ENCODE measurements at places on chromosomes 5 and 9. TPM values are rescaled to one million over a fixed set of nuclear protein-coding genes. Genes with fewer than 3 reads are reported as not detected.
A peak's percentile ranks its signal among the peaks of the same experiment; 100 is the strongest.

FYB1 gene
- 1.7 TPM for total RNA-seq

ADAM19 gene
- total RNA-seq: 150 TPM

TAS2R1 gene
- not detected for total RNA-seq

PCDHA8 gene
- not detected for total RNA-seq

LIX1 gene
- not detected for total RNA-seq

GRCh38 chr9:95874303-95874988, 1.0 kb upstream of the ERCC6L2 start:
- DNase-seq: peak; percentile 5

GRCh38 chr5:68823301-68823700, 270.5 kb upstream of the SLC30A5 start:
- no peak for DNase-seq

GRCh38 chr5:4011943-4012342, 416.3 kb downstream of the IRX1 start:
- no peak for DNase-seq

DNA sequence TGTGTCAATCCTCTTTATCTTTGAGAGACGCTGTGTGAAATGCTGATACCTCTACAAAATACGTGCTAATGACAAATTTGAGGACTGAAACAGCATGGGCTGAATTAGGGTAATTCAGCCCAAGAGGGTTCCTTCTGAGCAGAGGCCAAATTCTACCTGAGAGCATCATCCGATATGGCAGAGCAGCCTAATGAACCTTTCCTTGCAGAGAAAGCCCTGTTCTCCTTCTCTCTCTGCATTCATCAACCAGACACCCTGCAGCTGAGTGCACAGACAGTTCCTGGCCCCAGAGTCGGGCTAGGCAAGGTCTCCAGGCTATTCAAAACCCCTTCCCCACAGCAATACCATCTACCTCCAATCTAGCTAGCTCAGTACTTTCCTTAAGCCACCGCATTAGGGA, 77.9 kb downstream of the TRIM32 start:
- DNase-seq: no peak

GRCh38 chr9:2424619-2425033, 197.0 kb upstream of the VLDLR start:
- DNase-seq: no peak

- DNase-seq: no peak
These were observed 143.9 kb upstream of the LHFPL2 start for GRCh38 chr5:78792345-78793055.

DNA sequence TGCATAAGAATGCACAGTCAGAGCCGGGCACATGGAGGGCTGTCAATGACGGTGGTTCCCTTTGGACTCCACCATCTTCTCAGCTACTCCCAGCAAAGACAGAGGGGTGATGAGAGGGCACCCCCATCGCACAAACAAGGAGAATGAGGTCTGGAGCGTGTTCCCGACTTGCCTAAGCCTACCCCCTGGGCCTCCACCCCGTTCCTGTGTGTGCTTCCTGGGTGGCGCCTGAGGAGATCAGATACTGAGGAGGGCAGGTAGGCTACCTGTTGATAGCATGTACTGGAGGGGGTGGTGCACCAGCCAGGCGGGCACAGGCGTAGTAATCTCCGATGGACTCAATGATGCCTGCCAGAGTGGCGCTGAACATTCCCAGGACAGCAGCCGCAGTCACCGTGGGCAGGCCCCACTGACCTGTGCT, 4.1 kb downstream of the SLC23A1 start:
- DNase-seq: no peak

GRCh38 chr9:118148990-118149389, 444.8 kb downstream of the TLR4 start:
- DNase-seq: no peak

DNA sequence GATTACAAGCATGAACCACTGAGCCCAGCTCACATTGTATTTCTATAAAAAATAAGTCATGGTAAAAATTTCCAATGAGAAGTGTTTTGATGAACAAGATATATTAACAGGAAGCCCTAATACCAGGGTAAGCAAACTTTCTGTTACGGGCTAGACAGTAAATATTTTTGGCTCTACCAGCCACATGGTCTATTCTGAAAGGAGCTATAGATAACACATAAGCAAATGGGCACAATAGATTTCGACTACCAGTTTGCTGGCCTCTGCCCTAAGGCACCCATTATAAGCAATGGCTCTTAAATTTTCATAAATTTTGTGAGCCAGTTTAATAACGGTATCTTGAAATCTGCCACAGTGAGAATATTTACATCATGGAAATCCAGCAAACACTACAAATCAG, 8.1 kb downstream of the UBQLN1 start:
- DNase-seq: no peak

DNA sequence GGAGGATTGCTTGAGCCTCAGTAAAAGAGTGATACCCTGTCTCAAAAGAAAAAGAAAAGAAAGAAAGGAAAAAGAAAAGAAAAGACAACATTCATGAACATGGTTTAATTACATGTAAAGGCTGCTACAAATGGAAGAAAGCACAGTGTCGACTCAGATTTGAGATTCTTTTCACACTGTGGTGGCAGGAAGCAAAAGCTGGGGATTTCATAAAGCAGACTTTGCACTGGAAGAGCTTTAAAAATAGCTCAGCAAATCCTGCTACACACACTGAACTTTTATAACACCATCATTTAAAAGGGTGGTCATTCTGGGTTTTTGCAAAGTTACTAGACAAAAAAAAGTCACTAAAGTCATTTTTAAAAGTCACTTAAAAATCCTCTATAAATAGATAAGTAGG, 140.8 kb downstream of the CEMIP2 start:
- no peak for DNase-seq

DNA sequence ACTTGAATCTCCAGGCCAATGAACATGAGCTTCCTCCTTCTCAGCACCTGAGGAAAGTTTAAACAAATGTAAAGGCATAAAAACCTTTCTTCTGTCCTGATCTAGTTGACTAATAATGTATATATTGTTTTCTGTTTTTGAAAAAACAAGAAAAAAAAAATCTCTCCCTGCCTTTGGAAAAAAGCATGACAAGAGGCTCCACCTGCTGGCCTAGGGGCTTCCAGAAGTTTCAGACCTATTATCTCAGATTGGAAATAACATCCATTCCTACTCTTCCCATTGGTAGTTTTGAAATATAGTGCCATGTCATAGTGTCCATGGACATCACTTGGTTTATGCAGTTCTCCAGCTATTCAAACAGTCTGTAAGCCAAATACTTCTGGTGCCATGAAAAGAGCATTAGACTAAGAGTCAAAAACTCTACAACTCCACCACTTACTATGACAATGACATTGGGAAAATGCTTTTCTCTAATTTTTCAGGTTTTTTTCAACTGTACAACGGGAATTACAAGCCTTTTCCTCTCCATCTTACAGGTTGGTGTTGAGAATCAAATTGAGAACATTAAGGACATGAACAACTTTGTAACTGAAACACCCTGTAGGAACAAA, 409.6 kb upstream of the MPDZ start:
- DNase-seq: no peak

GRCh38 chr5:7850395-7851239, at the start of gene CFAP90:
Gene CFAP90, minus strand, starts transcription at chr5:7851133. Its CDS starts 112 bp downstream, at chr5:7851021.
- DNase-seq: no peak

- DNase-seq: peak; percentile 20
These were observed 86.8 kb upstream of the MEGF10 start for GRCh38 chr5:127203818-127204217.

DNA sequence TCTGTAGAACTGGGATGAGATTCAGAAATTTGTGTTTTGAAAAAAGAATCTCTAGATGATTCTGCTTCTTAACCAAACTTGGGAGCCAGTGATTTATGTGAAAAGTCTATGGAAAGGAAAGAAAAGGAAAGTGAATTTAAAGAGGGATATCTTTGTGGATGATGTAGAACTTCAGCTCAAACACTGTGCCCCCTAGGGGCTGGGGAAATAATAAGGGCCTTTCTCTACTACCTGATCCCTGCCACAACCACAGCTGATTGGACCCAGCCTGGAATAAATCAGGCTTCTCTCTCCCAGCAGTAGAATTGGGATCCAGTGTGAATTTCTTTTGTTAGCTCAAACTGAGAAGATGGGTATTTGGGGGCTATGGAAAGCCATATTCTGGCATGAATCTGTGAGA, 155.0 kb downstream of the PRELID2 start:
- DNase-seq: no peak

DNA sequence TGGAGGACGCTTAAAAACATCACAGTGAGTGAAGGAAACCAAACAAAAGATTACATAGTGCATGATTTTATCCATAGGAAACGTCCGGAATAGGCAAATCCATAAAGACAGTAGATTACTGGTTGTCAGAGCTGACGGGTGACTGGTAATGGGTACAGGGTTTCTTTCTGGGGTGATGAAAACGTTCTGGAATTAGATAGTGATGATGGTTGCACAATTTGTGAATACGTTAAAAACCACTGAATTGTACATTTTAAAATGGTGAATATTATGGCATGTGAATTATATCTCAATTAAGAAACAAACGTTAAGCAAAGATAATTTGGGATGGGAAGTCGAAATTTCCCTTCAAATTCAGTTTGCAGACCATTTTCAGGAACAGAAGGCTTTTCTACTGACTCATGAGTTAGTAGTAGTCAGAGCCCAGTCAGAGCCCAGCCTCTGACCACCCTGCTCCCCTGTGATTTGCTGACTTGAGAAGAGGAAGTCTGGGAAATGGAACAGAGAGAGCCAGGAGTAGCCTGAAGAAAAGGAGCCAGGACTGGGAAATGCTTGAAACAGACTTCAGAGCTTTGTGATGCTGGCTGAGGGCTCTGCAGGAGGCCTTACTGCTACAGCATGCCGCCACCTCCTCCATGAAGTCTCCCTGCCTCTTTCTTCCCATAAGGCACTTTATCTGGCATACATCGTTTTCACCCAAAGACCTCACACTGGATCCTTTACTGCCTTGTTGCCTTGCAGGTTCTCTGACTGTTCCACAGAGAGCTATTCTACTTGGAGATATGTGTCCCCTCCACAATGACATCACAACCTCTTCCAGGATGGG, 46.4 kb upstream of the CTNNA1 start:
- peak; percentile 61 for DNase-seq

DNA sequence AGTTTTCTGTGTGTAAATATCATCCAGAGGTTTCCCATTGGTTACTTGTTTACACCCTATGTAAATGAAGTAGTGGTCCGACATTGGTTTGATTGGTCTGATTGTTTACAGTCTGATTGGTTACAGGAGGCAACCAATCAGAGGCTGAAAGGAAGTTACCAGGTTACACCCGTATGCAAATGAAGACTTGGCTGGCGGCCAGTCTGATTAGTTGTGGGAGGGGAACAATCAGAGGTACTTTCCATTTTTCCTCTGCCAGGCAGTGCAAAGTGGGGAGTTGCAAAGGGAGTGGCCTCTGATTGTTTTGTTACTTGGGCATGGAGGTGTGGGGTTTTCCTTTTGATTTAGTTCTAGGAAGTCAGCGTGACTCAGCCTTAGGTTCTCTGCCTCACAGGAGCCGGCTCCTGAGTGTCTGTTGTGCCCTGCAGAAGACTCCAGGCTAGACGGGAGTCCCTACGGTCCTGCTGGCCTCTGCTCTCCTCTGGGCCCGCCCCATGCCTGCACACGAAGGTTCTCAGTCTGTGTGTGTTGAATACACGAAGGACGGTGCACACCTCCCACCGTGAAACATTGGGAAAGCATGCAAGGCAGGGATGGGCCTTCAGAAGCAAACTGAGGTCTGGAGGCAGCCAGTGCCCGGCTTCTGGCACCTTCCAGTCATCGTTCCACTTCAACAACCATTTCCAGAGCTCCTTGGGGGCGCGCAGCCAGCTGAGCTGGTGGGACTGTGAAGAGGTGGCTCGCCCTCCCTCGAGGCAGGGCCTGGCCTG, 42.9 kb downstream of the OLFM1 start:
- DNase-seq: no peak

- DNase-seq: no peak
These were observed 890 bp downstream of the PIK3R1 start for GRCh38 chr5:68216245-68217046.

GRCh38 chr9:106291786-106292185, 571.2 kb upstream of the ZNF462 start:
- no peak for DNase-seq
